AG20443 (cell line): ENCODE measurements at places on chromosomes 13 and 19.

DNA sequence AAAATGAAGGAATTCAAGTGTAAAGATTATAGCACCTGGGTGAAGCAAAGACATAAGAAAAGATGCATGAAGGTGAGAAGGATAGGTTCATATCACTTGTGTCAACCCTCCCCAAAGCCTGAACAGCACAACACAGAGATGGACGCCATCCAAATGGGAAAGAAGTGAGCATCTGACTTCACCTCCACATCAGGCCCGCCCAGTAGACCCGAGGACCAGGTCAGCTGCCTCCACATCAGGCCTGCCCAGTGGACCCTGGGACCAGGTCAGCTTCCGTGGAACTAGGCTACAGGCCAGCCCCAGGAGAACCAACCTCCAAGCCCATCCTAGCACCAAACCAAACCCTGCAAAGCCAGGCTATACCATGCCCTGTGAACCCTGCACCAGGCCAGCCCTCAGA, 862.9 kb downstream of the UQCRFS1 start:
- DNase-seq: no peak

- no peak for DNase-seq
Measured at GRCh38 chr13:110879482-110879881, 35.4 kb downstream of the ANKRD10 start.

- peak; percentile 32 for DNase-seq
Measured at GRCh38 chr13:106109391-106109791, 426.1 kb downstream of the EFNB2 start.

- no peak for DNase-seq
Measured at GRCh38 chr13:88429862-88430261, 758.7 kb downstream of the SLITRK5 start.

DNA sequence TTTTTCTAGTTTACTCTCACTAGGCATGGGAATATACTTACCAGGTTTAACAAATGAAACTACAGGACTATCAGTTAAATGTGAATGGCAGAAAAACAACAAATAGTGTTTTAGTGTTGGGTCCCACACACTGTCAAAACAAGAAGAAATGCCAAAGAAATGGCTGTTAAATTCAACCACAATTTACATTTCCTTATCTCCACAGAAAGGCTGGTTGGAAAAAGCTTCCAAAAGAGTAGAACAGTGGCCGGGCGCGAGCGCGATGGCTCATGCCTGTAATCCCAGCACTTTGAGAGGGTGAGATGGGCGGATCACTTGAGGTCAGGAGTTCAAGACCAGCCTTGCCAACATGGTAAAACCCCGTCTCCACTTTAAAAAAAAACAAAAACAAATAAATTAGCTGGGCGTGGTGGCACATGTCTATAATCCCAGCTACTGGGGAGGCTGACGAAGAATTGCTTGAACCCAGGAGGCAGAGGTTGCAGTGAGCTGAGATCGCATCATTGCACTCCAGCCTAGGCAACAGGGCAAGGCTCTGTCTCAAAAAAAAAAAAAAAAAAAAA, 66.5 kb downstream of the SERP2 start:
- DNase-seq: no peak

DNA sequence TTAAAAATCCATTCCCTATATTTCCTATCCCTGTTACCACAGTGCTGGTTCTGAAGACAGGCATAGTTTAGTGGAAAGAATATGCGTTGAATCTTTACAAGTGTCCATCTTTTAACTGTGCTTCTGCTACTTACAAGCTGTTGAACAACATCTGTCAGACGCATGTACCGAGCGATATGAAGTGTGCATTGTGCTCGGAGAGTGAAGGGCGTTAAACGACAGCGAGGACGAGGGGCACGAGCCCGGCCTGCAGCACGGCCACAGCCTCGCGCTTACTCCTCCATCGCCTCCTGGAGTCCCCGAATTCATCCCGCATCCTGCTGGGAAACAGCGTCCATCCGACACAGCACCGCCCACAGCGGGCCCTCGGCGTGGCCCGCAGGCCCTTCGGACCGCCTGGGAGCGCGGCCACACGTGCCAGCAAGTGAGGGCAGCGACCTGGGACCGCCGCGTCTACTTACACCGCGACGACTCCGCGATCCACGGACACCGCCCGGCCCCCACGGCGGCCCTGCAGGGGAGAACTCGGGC, 514 bp downstream of the PCID2 start:
- peak; percentile 68 for DNase-seq

DNA sequence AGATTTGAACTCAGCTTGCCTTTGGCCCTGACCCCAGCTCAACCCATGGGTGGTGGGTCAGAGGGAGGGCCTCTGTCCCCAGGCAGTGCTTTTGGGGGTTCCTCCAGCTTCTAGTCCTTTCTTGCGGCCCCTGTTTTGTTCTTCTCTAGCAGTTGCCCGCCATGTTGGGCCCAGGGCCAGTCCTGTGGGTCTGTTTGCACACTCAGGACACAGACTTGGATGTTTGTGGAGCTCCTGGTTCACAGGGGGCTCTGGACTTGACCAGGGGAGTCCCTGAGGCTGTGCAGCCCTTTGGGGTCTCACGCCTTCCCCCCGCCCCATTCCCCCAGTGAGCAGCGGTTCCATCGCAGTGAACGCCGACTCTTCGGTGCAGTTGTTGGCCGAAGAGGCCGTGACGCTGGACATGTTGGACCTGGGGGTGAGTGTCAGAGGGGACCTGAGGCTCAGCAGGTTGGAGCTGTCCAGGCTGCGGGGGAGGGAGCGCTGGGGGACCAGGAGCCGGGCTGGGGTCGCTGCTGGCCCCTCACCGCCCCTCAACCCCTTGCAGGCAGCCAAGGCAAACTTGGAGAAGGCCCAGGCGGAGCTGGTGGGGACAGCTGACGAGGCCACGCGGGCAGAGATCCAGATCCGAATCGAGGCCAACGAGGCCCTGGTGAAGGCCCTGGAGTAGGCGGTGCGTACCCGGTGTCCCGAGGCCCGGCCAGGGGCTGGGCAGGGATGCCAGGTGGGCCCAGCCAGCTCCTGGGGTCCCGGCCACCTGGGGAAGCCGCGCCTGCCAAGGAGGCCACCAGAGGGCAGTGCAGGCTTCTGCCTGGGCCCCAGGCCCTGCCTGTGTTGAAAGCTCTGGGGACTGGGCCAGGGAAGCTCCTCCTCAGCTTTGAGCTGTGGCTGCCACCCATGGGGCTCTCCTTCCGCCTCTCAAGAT, 2.5 kb downstream of the ATP5F1D start:
- peak; percentile 84 for DNase-seq
